ENCODE measurements at places on chromosomes 16 and 17.

DNA sequence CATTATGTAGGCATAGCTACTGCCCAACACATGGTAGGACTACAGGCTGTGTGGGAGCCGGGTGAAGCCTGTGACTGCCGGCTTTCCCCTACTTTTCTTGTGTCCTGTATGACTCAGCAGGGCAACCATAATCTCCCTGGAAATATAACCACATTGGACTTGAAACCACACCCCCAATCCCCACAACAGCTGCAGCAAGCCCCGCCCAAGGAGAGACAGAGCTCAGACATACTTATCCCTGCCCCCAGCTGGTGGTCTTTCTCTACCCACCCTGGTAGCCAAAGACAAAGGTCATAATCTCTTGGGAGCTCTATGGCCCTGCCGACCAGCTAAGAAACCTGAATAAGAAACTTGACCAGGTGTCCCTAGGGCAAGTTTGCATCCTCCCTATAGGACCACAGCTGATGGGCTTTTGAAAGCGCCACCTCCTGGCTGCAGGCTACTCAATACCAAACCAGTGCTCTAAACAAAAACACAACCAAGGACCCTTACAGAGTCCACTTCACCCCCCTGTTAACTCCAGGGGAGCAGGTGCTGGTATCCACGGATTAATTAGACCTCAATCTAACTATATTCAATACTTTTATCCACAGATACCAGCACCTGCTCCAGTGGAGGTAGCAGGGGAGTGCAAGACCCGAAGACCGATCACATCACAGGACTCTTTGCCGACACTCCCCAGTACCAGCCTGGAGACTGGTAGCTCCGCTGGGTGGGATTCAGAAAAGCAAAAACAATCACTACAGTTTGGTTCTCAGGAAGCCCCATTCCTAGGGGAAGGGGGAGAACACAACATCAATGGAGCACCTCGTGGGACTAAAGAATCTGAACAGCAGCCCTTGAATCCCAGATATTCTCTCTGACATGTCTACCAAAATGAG is 91.2 kb downstream of the IRX5 start:
- peak; percentile 65 for DNase-seq

GRCh38 chr17:7767004-7767403 is 49.5 kb downstream of the DNAH2 start:
- DNase-seq = no peak

DNA sequence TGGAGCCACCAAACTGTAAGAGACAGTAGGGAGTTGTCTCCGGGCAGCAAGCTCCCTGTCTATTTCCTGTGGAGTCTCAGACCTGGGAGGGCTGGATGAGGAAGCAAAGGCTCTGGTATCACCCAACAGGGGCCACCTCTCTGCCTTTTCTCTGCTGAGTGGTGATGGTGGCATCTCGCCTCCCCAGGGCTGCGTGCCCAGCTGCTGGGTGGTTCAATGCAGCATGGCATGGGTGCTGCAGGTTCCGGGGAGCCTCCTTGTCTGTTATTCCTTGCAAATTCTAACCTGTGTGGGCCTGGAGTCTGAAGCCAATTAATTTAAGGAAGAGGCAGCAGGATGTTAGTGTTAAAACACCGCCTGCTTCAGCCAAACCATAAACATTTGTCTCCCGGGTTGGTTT is 78.2 kb downstream of the CCDC182 start:
- no peak for DNase-seq

- DNase-seq = no peak
Observed at GRCh38 chr17:58918072-58918471, 162.4 kb downstream of the PPM1E start.

GRCh38 chr17:38636054-38636453 is 30.3 kb upstream of the SRCIN1 start:
- no peak for DNase-seq

- DNase-seq = no peak
Observed at GRCh38 chr16:1261131-1261892, 5.4 kb downstream of the TPSD1 start.

- DNase-seq = no peak
Observed at GRCh38 chr17:80168371-80168770, 1.5 kb upstream of the CARD14 start.

DNA sequence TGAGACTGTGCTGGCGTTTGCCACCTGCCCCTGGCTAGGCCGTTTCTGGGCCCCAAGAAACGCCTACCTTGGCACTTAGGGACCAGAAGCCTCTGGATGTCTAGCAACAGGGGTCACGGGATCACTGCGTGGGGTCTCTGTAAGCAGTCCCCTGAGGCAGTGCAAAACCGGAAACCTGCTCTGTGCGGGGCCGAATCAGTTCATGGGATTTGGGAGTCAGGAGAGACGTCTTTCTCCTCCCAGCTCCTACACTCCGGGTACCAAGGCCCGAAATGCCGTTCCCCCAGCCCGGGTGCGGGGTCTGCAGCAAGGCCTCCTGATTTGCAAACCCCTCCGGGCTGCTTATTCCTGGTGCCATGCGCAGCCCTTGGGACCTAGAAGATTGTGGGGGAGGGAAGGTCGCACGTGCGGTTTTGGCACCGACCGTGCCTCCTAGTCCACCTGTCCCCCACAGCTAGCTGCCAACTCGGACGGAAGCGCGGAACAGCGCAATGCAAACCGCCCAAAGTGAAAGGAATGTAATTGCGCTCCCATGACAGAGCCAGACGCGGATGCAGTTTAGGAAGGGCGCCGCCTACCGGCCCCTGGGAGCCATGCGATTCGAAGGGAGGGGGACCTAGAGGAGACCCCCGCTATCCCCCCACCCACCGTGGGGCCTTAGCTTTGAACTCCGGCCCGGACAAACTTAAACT is 6.5 kb downstream of the IRX5 start:
- DNase-seq = no peak

DNA sequence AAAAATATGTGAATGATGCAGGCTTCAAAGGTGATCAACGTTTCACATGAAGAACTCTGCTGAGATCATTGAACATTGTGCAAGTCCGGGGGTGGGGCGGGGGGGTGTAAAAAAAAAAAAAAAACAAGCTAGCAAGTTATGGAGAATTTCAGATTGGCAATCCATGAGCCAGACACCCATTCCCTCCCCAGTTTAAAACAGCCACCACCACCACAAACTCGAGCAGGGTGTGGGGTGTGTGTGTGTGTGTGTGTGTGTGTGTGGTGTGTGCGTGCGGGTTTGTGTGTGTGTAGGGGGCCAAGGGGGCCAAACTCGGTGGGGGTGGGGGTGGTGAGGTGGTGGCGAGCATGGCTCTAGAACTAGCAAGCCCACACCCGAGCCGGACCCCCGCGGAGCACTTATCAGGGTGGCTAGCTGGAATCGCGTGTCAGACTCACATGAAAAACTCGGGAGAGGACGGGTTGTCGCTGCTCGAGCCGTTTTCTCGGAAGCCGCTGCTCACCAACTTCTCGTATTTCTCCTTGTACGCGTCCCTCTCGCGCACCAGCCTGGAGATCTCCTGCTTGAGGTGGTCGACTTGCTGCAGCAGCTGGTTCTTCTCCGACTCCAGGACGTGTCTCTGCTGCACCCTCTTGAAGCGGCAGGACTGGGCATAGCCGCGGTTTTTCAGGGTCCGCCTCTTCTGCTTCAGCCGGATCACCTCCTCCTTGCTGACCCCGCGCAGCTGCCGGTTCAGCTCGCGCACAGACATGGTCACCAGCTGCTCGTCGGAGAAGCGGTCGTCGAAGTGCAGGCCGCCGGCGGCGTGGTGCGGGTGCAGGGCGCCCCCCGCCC is 2.0 kb downstream of the MAF start:
- no peak for DNase-seq

DNA sequence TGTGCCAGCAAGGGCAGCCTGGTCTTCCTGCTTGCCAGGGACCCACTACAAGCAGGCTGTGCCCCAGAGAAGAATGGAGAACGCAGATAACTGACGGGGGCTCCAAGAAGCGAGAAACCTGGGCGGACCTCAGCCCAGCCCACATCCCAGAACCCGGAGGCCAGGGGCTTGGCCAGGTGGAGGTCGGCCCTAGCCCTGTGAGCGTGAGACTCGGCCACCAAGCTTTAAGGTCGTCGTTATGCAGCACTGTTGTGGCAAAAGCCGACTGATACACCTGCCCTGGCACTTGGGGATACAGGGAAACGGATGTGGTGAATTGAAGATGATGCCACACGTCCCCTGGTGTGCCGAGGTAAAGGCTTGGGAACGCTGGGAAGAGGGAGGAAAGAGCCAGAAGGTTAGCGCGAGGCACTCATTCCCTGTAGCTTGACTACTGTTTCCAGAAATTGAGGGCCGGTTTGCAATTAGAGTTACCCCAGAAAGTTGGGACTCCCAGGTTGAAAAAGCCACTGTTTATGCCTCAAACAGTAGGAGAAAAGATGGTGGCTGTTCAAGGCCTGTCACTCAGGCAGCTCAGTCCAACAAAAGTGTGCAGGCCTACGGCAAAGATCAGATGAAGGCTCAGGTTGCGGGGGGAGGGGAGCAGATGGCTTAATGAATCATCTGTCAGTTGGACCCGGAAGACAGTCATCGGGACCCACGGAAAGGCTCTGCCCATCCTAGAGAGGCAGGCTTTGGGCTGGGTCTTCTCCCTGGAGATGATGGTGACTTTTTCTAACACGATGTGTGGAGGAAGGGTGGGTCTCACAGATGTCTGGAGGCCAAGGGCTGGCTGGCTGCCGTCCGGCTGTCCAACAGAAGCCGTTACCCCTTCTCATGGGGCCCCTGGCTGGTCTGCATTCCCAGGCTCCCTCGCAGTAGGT is 45.6 kb upstream of the BAHCC1 start:
- DNase-seq = no peak

DNA sequence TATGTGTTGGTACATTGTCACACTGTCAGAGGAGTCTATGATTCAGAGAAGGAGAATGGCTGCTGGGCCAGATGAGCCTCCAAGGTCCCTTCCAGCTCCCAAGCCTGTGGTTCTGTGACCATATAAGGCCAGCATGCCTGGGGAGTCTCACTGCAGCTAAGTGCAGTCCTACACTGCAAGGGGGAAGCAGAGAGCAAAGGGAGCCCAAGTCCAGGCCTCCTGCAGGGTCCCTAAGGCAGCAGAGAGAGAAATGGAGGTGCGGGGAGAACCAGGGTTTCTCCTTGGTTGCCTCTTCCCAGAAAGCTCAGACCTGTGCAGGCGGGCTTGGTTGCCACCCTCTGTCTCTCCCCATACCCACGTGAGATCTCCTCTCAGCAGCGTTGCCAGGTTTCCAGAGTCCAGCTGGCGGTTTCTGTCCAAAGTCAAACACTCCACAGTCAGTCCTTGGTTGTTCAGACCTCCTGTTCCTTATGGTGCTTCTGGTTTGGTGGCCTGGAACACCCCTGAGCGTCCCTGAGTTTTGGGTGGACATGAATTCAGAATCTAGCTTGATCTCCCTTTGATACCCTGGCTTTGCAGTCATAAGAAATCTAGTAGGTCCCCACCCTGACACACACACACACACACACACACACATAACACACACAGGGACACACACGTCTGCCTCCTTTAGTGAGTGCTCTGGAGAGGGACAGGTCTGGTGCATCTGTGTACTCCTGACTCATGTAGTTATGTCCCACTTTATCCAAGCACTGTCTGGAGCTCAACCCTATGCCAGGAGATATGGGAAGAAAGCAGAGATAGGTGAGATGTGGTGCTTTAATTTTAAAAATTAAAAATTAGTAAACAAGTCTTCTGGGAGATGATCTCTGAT is 78.8 kb downstream of the GNAO1 start:
- no peak for DNase-seq

GRCh38 chr16:87581857-87582215 is 20.5 kb upstream of the JPH3 start:
- peak; percentile 67 for DNase-seq

DNA sequence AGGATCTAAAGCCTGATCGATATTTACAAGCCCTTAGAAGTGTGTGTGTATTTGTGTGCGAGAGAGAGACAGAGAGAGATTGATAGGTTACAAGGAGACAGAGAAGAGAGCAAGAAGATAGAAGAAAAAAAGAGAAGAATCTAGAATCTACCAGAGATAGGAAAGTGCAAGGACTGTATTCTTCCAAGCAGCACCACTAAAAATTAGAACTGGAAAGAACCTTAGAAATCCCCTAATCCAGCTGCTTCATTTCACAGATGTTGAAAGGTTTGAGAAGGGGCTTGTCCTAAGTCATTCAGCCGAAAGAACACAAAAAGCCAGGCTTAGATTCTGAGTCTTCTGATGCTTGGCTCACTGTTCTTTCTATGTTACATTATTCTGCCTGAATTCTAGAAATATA is 92.2 kb downstream of the HS3ST3A1 start:
- no peak for DNase-seq

GRCh38 chr16:81608523-81609209 is 164.1 kb downstream of the CMIP start:
- DNase-seq = no peak

- DNase-seq = no peak
Observed at GRCh38 chr16:12329246-12329995, 352.9 kb downstream of the SNX29 start.

GRCh38 chr17:61127960-61128359 is 271.7 kb upstream of the TBX2 start:
- DNase-seq = no peak

- no peak for DNase-seq
Observed at GRCh38 chr16:68732741-68733399, 4.2 kb upstream of the CDH1 start.

- DNase-seq = peak; percentile 53
Observed at GRCh38 chr17:47802341-47803022, 19.1 kb downstream of the OSBPL7 start.
